Stimulated activated CD4-positive, alpha-beta T cell treated with anti-CD3 and anti-CD28 coated beads, Interleukin-4, amount 100 ng/mL, for 1 hour (primary cell): ENCODE measurements at places on chromosomes 12 and 14.

DNA sequence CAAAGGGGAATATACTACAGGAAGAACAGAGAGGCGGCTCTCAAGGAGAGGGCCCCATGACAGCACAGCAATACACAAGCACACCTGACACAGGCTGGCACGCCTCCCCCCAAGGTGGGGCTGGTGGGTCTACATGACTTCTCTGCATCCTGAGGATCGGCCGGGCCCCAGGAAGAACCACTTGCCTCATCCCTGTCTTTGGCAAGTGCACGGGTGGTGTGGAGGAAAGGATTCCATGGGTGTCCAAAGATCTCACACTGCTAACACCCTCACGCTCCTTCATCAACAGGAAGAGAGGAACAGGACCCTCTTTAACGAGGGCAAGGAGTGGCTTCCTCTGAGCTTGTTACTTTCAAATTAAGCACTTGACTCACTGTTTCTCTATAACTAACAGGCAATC, 7.3 kb downstream of the VAMP1 start:
- no peak for DNase-seq

DNA sequence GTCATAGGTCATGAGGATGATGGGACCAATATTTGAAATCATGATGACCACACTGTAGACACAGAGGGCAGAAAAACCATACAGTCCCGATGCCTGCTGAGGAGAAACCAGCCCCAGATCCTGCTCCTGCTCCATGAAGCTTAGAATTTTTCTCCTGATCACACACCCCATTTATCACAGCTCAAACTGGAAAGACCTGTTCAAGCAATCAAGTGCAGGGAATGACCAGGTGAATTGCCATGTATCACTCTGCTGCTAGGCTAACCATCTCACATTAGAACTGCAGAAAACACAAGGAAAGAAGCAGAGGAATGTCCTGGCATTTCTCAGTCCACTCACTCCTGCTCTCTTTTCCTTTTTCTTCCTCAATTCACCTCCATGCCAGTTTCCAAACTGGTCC, 18.1 kb downstream of the MANSC1 start:
- DNase-seq: no peak

DNA sequence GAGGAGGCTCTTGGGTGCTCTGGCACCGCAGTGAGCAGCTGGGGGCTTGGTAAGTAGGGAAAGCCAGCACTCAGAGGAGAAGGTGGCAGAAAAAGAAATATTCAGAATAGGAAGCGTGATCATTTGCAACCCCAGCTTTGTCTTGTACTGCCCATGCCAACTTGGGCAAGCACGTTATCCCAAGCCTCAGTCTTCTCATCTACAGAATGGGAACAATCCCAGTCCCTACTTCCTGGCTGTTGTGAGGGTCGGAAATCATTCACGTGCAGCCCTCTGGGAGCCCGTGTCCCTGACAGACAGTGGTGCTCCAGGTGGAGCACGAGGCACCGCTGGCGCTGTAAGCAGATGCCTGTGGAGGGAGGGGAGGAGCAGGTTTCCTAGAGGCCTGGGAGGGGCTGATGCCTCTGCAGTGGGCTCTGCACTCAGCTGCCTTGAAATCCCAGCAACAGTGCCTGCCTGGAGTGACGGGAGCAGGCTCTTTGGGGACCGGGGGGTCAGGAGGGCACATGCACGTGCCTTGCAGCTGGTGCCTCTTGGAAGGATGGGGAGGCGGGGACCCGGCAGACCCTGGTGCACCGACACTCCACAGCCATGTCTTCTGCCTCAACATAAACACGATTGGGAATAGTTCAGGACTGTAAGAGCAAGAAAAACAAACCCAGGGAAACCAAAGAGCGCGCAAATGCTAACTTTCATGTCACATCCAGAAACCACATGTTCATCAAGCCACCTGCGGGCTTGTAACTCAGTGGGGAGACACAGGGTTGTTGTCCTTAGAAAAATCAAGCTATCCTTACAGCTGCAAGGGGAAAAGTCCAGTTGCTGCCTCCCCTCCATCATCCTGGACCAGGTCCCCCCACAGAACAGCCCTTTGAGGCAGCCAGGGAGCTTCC, 86.5 kb upstream of the DIO3 start:
- no peak for DNase-seq

- DNase-seq: no peak
Observed at GRCh38 chr12:4206470-4206869, 67.1 kb upstream of the CCND2 start.

GRCh38 chr12:40016980-40017379, 88.9 kb downstream of the SLC2A13 start:
- no peak for DNase-seq

GRCh38 chr12:46808955-46809697, 16.7 kb downstream of the SLC38A4 start:
- no peak for DNase-seq

- no peak for DNase-seq
Observed at GRCh38 chr12:8866429-8866828, 44.0 kb downstream of the A2ML1 start.

DNA sequence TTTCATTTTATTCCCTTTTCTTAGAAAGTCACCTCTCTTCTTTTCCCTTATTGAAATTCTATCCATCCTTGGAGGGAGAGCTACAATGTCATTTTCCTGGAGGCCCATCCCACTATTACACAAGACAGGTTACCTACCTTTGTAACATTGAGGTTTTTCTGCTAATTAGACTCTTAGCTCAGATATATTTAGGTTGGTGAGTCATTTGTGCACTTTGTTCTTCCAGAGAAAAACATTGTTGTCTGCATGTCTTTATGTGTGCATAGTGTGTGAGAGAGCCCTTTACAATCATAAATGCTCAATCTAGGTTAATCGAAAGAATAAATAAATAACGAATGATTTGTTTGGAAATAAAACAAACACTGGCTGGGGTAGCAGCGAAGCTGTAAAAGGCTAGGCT, 191.8 kb downstream of the DACT1 start:
- DNase-seq: no peak

DNA sequence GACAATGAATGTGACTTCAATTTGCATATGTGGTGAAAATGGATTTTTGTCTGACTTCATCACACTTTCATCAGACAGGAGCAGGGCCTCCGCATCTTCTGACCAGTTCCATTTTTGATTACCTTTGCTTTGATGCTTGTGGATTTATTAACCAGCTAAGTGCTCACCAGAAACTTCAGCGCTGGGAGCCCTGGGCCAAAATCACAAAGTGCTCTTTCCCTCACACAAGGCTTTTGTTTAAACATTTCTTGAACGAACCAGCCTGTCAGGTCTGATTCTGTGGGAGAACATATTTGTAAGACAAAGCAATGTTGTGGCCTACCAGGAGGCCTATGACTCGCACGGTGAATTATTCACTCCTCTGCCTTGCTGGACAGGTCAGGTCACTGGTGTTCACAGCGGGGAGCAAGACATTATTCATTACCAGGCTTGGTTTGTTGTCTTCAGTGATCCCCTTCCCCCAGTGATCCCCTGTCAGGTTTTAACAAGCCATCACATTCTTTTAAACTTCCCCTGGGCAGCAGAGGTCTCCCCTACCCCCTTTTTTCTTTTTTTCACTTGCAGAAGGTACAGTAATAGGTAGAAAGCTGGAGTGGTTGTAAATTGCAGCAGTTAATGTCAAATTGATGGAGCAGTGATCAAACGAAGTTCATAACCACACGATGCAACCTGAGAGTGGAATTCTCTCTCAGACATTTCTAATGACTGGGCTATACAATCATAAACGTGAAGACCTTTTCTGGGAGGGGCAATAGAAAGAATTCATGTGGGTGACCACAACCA, 167.5 kb upstream of the PRICKLE1 start:
- DNase-seq: no peak

DNA sequence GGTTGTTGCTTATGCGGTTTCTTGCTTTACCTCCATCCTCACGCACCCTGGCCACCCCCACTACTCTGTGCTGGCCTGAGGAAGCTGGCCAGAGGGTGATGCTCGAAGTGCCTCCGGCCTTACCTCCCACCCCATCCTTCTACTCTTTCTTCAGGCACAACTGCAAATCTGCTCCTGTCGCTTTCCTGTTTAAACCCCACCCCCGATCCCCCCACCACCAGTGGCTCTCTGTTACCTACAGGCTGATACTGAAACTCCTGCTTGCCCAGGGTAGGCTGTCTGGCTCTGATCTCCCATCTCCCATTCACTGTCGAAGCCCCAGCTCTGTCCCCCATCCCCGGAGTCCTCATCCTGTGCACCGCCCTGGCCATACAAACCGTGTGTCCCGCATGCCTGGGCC, 111.5 kb downstream of the PRMT8 start:
- DNase-seq: no peak

- DNase-seq: no peak
Observed at GRCh38 chr12:123531091-123531490, 2.4 kb downstream of the RILPL1 start.

DNA sequence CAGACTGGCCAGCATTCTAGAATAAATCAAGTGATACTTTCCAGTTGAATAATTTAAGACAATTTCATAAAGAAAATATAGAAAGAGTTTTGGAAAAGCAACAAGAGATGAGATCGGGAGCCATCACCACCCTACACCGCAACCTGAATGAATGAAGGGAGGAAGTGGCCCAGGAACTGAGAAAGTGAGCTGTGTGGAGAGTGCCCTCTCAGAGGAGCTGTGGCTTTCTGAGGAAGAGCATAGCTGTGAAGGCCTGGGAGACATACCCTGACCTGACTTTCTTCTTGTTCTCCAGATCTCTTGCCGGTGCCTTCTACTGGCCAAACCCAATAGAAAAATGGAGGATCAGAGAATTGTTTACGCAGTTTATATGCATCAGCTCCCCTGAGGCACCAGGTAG, 79.3 kb upstream of the TSPAN8 start:
- no peak for DNase-seq

DNA sequence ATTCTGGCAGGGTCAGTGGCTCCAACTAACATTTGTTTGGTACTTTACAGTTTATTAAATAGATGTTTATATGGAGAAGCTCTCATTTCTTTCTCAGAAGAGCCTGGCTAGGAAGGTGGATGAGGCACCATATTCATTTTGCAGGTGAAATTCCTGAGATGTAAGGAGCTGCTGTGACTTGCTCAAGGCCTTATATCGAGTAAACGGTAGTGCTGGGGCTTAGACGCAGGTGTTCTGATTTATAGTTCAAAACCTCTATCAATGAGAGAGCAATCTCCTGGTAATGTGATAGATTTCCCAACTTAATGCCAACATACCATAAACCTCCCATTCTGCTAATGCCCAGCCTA, 42.3 kb downstream of the DAD1 start:
- DNase-seq: no peak

GRCh38 chr14:24840204-24840893, 206.4 kb upstream of the GZMB start:
- DNase-seq: no peak

DNA sequence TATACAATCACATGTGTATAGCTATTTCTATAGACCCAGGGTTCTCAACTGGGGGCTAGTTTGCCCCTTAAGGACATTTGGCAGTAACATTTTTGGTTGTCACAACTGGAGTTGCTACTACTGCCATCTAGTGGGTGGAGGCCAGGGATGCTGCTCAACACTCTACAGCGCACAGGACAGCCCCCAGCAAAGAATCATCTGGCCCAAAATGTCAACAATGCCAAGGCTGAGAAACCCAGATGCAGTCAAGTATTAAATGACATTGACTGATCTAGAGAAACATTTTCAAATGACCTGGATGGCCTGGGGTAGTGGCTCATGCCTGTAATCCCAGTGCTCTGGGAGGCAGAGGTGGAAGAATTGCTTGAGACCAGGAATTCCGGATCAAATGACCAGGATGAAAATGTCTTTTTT, 5.8 kb downstream of the WSB2 start:
- peak; percentile 68 for DNase-seq

- DNase-seq: no peak
Observed at GRCh38 chr14:79809849-79810612, 401.3 kb downstream of the DIO2 start.

GRCh38 chr12:991350-992333, 619 bp downstream of the ERC1 start:
- no peak for DNase-seq

DNA sequence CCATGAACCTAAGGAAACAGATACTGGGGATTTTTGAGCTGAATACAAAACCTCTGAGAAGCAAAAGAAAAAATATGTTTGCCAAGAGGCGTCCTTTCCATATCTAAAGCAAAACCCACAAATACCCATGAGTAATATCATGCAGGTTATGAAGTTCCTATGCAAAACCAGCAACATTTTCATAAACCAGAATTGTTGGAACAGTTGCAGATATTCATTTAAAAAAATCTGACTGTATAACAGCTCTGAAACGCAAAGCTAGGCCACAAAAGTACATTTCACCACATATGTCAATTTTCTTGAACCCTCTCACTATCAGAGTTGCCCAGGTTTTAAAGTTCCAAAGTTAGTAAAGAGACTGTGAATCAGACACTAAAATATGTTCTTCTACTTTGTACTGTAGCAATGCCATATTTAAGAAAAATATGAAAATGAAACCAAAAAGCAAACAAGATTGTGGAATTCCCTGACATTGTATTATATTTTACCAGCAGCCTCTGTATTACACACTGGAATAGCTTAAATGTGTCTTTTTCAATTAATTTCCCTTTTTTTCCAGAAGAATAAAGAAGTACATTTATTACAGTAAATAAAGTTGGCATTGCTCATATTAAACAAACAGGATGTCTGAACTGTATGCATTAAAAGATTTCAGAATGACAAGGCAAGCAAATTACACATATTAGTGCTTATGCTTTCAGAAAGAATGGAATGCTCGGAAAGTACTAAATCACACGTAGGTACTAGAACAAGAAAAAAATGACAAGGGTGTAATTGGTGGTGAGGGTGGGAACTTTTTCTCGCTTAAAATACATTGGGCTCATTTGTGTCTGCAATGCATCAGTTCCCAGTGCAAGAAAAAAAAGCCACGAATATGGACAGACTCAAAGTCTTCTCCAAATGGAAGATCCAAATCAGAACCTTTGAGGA, 33.6 kb upstream of the HIF1A start:
- no peak for DNase-seq

- no peak for DNase-seq
Observed at GRCh38 chr12:42484996-42485395, 104.5 kb downstream of the PRICKLE1 start.

DNA sequence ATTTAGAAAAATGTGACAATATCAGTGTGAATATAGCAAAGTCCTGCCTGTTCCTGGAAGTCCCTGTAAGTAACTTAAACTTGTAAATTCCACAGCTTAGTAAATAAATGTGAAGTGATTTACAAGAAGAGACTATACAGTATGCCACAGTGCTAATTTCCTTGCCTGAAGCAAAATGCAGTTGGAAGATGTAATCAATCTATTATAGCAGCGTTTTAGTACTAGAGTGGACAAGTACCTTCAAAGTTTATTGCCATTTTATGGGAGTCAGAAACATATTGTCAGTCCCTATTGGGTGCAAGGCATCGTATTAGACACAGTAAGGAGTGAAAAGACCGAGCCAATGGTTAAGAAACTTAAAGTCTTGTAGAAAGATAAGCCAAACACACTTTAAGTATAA, 94.1 kb downstream of the TRHDE start:
- DNase-seq: no peak

GRCh38 chr14:51431033-51431709, 191.1 kb downstream of the TMX1 start:
- no peak for DNase-seq

GRCh38 chr14:54697001-54697400, 130.1 kb downstream of the SAMD4A start:
- no peak for DNase-seq
